Right kidney (tissue), 9 donors: ENCODE measurements at places on chromosomes 6 and 20.

DNA sequence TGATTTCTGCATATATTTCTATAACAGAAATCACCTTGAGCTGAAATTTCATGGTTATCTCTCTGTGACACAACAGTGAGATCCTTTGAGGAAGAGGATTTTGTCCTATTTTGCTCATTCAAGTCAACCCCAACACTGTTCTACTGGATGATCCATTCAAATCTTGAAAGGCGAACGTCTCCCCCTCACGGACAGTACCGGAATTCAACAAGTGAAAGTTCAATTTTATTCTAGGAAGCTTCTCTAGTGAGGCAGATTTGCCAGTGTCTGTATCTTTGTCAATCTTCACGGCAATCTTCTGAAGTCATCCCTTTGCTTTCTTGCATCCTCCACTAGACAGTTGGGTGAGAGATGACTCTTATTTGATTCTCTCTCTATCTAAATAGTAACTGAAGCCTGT lies 91.7 kb upstream of the PDE7B start:
- DNase-seq: no peak

- no peak for DNase-seq
Observed at GRCh38 chr20:21944227-21944626, 238.8 kb downstream of the PAX1 start.

- no peak for DNase-seq
Observed at GRCh38 chr6:40669343-40669742, 82.2 kb upstream of the LRFN2 start.

GRCh38 chr20:56350842-56351241 lies 7.9 kb upstream of the FAM210B start:
- DNase-seq: no peak

GRCh38 chr6:2911171-2911570 lies 8.1 kb upstream of the SERPINB9 start:
- DNase-seq: no peak

DNA sequence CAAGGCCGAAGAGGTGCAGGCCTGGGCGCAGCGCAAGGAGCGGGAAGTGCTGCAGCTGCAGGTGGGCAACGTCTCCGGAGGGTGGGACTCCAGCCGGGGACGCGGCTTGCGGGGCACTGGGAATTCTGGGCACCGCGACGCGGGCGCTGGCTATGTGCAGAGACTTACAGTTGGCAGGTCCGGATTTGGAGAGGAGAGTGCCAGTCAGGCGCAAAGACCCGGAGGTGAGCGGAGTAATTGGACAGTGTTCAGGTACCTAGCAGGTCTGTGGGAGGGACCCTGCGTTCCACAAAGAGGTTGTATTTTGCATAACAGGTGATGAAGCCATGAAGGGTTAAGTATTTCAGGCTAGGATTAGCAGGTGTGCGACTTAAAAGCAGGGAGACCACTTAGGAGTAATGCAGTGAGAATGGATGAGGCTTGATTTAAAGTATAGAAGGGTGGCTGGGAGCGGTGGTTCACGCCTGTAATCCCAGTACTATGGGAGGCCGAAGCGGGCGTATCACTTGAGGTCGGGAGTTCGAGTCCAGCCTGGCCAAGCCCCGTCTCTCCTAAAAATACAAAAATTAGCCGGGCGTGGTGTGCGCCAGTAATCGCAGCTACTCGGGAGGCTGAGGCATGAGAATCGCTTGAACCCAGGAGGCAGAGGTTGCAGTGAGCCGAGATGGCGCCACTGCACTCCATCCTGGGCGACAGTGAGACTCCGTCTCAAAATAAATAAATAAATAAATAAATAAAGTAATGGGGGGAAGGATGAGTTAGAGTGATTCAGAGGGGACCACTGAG lies 1.0 kb downstream of the MRPS26 start:
- no peak for DNase-seq

DNA sequence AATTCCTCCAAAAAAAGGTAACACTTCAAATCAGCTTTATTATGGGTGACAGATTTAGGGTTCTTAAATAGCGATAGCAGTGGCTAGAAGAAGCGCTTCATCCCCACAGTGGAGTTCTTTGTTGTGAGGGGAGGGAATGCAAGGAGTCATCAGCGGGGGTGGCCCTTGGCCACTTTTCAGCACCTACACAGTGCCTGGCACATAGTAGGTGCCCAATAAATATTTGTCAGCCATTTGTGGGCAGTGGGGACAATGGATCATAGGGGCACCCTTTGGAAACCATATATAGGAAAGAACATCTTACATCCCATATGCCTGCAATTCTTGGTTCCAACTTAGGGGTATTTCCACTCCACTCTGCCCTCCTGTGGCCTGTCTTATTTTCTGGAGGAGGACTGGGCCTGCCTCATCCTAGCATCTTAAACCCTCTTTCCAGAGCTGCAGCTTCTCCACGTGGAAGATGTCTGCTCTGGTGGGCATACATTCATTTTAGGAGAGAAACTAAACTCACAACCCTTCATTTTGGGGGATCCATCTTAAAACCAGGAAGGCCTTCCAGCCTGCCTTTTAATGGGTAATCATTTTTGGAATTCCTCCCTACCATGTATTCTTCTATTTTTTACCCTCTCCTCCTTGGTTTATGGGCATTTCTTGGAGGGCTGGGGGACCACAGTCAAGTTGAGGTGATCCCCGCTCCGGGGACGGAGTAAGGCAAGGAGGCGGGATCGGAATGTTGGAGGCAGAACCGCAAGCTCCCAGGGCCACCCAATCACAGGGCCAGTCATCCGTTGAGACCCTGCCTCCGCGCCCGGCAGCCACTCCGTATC lies 2.6 kb upstream of the GPSM3 start:
- no peak for DNase-seq

DNA sequence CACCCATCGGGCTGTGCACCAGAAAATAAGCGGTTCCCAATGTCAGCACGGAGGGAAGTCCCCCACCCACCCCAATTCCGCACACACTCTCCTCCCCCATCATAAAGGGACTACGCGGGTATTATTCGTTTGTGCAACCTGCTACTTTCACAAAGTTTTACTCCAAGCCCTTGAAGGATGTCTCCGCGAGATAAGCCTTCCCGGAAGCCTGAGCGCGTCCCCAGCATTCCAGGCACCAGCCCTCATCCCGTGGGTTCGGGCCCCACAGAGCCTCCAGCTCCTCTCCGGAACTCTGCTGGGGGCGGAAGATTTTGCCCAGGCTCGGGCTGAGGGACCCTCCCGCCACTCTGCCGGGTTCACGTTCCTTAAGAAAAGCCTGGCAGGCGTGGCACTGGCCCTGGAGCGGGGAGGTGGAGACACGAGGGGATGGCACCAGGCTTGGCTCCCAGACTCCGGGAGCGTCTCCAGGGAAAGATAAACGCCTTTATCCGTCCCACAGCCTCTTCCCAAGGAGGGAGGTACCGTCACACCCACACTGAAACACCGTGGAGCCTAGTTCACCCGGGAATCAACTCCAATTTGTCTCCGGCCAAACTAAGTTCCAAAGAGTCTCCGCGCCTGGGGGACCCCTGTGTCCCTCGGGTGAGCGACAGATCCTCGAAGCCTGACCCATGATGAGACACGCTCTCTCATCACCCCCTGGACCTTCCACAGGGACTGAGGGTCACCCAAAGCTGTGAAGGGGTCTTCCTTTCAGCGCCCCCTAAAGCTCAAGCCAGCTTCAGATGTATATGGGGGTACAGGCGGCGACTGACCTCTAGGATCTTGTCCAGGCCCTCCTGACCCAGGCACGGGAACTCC lies 934 bp downstream of the KCNK5 start:
- DNase-seq: no peak

GRCh38 chr6:129393654-129394053 lies 316.3 kb downstream of the ARHGAP18 start:
- DNase-seq: no peak

DNA sequence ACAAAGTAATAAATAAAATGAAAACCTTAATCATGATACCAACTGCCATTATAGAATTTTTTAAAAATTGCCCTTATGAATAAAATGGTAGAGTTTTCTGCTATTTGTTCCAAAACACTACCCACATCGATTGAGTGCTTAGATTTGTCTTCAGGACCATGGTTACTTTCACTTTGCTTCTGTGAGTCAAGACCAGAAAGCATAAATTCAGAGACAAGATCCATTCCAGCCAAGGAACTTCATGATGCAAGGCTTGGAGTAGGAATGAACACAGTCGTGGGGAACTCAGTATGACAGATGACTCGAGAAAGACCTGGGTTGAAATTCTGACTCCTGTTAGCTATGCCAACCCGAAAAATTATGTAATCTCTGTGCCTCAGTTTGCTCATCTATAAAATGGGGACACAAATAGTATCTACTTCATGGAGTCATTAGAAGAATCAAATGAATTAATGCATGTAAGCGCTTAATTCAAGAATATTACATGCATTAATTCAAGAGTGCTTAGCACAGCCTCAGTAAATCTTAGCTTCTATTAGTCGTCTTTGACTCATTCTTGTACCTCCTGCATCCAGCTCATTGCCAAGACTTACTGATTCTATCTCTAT lies 72.5 kb upstream of the MYLIP start:
- DNase-seq: no peak

DNA sequence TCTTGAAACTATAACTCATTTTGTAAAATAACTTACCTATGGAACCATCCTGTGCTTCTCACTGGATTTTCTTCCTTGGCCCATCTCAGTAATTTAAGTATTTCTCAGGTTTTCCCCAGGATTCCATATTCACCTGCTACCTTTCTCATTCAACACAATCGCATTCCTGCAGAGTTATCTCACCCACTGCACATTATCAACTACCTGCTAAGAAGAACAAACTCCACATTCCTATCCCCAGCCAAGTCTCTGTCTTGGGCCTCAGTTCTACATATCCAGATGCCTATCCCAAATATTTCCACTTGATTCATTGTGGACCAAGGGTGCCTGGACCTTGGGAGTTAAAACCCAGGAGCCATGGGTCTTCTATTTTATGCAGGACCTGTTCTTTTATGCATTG lies 60.2 kb upstream of the KCNQ5 start:
- no peak for DNase-seq
